ENCODE measurements at places on chromosomes 3 and 15.

DNA sequence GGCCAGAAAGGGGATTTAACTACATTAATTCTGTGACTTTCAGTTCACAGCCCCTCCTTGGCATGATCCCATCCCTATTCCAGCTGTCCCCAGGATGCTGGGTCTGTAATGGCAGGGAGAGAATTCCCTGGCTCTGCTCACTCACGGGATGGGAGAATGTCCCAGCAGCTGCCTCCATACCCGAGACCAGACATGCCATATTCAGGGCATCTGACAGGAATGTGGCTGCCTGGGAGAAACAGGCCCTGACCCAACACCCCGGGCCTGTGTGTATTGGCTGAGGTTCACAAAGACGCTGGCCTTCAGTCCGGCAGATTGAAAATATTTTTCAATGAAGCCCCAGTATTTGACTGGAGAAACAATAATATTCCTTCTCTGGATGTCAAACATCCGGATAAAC lies 83.6 kb upstream of the SMAD3 start:
- DNase-seq: no peak

- no peak for DNase-seq
Measured at GRCh38 chr3:45188719-45189659, 37.1 kb downstream of the TMEM158 start.

- no peak for DNase-seq
Measured at GRCh38 chr3:151093148-151093547, 7.7 kb downstream of the MED12L start.

DNA sequence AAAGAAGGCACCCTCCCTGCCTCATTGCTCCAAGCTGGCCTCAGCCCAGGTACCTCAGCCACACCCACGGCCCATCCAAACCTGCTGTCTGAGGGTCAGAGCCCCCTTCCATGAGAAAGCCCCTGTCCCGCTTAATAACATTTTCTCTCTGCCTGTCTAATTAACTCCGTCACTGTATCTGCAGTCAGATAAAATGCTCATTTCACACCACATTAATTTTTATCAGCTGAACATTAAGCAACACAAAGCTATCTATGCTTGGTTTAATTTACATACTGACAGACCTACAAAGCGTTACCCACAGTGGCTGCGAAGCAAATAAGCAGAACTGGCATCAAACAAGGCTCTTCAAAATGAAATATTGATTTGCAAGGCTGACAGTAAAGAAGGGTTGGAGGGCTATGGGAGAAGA lies 309.8 kb upstream of the ICE2 start:
- DNase-seq: no peak

GRCh38 chr15:32838338-32838737 lies 120.5 kb downstream of the GREM1 start:
- DNase-seq: no peak

GRCh38 chr3:33058765-33059164 lies 38.2 kb downstream of the GLB1 start:
- no peak for DNase-seq

DNA sequence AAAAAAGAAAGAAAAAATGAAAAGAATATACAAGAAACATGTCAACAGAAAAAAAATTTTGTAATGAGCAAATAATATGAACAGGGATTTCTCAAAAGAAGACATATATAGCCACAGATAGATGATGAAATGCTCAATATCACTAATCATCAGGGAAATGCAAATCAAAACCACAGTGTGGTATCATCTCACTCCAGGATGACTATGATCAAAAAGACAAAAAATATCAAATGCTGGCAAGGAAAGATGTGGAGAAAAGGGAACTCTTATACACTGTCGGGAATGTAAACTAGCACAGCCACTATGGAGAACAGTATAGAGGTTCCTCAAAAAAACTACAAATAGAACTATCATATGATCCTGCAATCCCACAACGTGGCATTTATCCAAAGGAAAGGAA lies 94.1 kb downstream of the C3orf70 start:
- no peak for DNase-seq

GRCh38 chr3:9149566-9149965 lies 99.9 kb downstream of the SRGAP3 start:
- no peak for DNase-seq

GRCh38 chr15:22236469-22236868 lies 156.1 kb downstream of the OR4M2 start:
- no peak for DNase-seq

GRCh38 chr15:62085740-62086139 lies 19.0 kb downstream of the C2CD4A start:
- no peak for DNase-seq
